ENCODE measurements at places on chromosomes 13 and 19.

DNA sequence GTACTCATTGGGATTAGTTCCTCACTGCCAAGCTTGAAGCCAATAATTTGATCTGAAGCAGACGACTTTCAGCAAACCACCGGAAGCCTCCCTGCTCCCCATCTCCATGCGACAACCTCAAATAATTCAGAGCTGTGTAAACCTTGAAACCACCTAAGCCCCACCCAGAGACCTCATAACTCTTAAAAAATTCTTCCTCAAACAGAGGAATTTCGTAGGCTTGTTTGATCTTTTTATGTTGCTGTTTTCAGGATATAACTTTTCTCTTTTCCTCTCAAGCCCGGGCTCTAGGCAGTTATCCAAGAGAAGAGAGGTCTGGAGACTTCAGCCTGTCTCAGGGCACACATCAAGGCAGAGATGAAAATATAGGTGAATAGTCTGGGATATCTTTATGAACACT is 311.6 kb downstream of the KCNRG start:
- DNase-seq: no peak

DNA sequence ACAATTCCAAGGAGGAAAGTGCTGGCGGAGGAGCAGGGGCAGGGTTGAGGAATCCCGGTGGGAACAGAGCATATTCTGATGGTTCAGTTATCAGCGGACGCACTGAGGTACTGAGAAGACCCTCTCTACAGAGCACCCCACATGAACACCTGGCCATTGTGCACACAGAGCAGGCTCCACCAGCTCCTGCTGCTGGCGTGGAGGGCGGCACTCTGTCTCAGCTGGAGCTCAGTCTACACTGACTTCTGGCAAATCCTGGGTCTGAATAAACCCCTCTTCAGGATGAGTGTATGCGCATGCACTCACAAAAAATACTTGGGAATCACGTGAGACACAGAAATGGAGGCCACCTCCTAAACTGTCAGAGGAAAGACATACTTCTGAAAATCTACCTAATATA is 114.4 kb upstream of the IRS2 start:
- DNase-seq: no peak

DNA sequence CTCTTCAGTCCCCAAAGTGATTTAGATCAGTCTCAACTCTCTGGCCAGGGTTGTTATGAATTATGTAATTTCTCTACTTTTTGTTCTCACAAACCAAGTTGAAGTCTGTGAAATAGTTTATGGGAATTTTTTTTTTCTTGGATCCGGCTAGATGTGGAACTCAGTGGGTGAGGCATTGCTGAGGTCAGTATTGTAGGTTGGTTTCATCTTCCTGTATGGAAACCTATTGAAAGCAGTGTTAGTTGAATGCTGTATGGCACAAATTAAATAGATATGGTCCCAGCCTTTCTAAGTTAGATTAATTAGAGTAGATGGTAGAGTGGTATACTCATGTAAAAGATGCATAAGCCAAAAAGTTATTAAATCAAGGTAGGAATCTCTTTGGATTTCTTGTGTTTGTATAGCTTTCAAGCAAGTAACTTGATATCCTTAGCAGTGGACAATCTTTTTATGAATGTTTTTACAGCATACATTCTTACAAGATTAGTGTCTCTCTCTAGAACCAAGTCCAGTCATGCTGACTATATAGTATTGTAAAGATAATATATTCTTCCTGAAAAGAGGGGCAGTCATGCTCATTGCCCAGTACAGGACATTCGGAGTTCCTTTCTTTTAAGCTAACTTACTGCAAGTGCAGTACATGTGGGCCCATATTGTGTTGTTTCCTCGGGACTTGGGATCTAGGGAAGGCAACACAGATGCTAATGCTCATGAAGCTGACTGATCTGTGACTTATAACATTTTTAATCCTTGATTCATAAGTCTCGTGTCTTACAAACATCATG is 2541.1 kb downstream of the PCDH9 start:
- no peak for DNase-seq

DNA sequence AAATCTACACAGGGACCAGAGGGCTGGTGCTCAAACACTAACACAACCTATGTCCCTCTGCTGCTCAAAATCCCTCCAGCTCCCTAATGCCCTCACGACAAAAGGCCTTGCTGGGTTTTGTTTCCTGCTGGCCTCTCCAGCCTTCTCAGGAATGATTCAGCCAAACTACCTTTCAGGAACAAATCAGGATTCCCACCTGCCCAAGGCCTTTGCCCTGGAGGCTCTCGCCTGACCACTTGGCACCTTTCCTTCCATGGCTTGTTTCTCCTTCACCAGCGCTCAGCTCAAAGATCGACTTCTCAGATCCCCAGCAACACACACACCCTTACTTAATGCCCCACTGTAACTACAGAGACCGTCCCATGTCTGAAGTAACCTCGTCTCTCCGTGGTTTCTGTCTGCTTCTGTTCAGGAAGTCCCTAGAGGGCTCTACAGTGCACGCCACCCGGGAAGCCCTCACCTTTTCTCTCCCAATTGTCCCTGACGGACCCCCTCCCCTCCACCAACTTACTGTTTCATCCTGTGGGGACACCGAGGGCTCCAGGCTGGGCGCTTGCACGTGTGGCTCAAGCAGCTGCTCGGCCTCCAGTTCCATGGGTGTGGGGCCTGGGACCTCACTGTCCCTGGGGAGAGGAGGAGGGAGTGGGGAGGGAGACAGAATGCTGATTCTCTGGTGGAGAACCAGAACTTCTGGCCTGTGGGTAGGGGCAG is 3.2 kb upstream of the SIX5 start:
- DNase-seq: no peak

DNA sequence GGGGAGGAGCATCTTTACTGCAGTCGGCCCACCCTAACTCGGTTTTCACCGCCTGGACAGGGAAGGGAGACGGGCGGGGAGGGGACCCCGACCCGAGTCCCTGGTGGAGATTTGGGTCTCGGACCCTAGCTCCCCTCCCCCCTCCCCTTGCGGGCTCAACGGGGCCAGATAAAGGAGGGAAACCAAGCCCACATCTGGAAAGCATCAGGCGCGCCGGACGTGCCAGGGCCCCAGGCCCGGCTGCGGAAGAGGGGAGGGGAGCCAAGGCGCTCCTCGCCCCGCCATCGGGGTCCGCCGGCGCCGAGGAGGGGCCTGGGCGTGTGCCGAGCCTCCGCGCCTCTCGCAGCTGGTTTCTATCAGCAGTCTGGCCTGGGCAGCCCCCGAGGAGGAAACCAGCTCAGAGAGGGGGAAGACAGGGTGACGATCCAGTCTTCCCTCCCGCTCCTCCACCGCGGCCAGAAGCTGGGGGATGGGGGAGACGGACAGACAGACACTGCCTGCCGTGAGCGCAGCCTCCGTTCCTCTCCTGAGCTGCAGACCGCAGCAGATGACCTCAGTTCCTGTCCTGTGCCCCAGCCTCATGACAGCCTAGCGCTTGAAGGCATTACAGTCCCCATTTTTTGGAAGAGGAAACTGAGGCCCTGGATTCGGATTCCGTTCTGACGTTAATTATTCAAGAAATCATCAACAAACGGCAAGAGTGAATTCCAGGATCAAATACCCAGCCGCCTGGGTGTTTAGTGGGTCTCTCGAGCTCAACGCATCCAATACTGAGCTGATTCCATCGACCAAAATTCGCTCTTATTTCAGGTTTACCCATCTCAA is 3.6 kb upstream of the GNG8 start:
- no peak for DNase-seq

GRCh38 chr13:25190771-25191170 is 18.7 kb upstream of the AMER2 start:
- DNase-seq: no peak

GRCh38 chr13:73450583-73450982 is 391.8 kb downstream of the KLF5 start:
- no peak for DNase-seq

Data from vagina (tissue), 2 donors.